ENCODE measurements at places on chromosomes 5 and 9.

DNA sequence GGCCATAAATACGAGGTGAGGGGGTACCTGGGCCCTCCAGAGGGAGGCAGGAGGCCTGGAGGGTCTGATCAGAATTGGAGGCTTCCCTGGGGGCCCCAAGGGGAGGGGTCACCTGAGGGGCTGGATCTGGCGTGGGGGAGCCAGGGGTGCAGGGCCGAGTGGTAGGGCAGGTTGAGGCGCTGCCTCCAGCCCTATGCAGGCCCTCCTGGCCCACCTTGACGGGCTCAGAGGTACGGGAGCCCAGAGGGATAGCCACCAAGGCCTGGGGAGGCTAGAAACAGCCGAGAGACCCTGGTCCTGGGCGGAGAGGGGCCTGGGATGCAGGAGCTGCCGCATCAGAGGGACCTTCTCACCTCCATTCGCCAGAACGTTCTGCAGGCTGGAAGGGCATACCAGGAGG is 24.3 kb downstream of the LHX3 start:
- DNase-seq = no peak

- DNase-seq = no peak
Measured at GRCh38 chr5:61617039-61617438, 285.0 kb downstream of the ZSWIM6 start.

DNA sequence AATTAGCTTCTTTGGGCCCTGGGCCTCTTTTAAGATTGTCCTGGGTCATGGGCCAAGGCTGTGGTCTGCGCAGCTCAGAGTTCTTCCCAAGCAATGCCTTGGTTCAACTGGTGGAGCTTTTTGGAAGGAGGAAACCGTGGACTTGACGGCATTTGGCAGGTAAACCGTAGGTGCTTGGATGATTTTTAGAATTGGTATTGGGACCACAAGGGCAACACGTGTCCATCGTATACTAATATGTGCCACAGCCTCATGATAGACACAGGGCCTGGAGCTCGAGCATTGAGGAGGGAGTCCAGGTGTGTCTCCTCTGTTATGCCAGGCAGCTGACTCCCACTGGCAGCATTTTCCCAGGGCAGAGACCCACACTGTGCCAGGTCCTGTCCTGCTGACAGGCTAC is 120.9 kb upstream of the PITX1 start:
- no peak for DNase-seq

DNA sequence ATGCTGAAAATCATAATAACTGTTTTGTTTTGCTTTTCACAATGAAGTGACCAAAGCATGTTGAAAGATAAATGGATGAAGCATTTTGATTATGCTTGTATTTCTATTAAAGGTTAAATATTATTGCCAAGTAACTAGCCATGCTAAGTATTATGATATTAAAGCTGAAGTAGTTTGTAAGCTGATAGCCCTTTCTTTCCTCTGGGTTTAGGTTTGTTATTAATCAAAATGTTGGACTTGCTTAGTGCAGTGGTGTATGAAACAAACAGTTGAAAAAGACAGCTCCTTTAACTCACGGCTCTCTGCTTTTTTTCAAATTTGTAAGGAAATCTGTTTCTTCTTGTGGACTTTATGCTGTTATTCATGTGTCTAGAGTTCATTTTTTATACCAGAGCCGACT is 246.0 kb downstream of the CWC27 start:
- DNase-seq = no peak

DNA sequence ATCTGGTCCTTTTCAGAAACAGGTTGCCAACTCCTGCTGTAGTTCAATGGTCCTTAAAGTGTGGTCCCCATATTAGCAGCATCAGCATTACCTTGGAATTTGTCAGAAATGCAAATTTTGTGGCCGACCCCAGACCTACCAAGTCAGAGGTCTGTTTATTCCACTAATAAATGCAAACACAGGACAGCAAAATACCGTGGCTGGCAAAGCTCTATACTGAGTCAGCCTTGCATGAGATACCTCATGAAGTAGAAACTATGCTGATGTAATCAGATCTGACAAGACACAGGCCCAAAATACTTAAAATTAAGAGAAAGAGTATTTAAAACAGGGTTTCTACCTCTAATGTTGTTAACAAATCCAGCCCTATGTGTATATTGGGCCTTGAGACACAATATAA is 3.0 kb downstream of the GOLM1 start:
- no peak for DNase-seq

- no peak for DNase-seq
Measured at GRCh38 chr5:68436686-68437520, 221.3 kb downstream of the PIK3R1 start.

- no peak for DNase-seq
Measured at GRCh38 chr5:94094793-94095441, 353.5 kb upstream of the POU5F2 start.

DNA sequence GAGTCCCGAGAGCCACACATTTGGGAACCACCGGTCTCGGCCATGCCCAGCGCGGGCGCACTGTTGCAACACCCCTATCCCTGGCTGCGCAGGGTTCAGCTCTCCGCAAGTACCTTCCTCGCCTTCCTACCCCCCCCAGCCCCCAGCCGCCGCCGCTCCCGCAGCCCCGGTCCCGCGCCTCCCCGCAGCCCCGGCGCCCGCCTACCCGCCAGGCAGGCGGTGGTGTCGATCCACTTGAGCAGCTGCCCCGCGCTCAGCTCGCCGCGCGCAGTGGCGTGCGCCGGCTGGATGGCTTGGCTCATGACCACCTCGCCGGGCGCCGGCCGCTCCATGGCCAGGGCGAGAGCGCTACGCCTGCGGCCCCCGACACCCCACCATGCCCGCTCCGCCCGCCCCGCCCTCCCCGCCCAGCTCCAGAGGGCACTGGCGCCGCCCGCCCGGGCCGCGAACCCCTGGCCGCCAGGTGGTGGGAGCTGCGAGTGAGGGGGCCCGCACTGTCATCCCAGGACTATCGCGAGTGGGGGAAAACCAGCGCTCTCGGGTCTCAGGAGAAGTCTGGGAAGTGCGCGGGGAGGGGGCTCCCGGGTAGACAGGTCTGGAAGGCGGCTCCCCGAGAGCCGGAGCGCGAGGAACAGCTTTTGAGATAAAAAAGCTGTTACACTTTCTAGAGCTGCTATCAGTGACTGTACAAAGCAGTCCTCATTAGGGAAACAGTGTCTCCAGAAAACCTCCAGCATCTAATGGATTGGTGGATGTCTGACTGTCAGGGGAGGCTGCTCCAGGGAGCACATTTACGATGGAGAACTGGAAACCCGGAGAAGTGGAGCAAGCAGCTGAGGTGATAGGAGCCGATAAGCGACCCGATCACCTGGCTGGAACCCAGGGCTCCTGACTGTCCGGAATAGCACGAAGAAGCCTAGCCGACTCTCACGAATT is at the start of gene ACOT12:
Gene ACOT12 (minus strand): TSS at position 352 of the 936 bp plus-strand sequence. CDS start 20 bp downstream, at position 332.
- DNase-seq = no peak

- no peak for DNase-seq
Measured at GRCh38 chr5:67267512-67268216, 71.1 kb upstream of the CD180 start.

DNA sequence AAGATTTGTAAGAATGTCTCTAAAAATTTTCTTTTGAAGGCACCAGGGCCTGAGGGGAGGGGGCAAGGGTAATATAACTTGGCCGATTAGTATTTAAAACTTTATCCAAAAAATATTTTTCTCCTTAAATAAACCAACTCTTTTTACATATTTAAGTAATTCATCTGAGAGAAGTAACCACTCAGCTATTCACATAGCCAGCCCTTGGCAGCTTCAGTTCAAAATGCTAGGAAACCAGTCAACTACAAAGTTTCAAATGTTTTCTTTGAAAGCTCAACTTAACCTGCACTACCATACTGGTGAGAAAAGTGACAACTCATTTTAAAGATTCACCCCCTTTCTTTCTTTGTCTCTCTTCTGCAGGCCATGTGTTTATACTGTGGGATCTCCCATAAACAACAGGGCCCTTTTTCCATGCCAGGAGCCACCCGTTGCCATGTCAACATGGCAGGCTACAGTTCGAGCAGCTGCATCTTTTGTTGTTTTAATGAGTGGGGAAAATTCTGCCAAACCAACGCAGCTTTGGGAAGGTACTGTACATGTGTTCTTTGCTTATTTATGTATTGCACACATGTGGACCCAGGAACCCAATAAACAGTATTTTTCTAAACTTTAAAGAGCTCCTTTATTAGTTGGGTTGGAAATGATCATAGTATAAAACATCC is 46.3 kb downstream of the AOPEP start:
- DNase-seq = no peak

DNA sequence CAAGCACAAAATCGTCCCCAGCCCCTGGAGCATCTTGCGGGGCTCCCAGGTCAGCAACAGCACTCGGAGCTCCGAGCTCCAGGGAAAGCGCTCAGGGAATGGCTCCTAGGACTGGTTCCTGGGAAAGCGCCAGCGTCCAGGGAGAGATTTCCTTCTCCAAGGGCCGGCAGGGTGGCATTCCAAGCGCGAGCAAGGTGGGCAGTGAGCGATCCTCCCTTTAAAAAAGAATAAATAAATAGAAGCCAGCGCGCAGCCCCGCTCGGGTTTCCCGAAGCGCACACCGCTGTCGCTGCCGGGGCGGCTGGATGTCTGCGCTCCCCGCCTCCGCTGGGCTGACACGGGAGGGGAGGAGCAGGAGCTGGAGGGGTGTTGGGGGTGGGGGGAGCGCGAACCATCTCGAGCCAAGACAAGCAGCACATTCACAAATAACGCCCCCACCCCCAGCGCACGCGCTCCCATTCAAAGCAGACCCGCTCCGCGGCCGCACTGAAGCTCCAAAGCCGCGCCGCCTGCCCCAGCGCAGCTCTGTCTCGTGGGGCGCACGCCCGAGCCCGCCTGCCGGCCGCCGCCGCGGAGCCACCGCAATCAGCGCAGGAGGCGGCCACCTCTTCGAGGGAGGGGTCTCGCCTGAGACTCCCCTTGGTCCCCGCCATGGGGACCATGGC is 327.4 kb downstream of the SH3GL2 start:
- no peak for DNase-seq

GRCh38 chr5:136232316-136232715 is 39.4 kb upstream of the SMIM32 start:
- DNase-seq = no peak

DNA sequence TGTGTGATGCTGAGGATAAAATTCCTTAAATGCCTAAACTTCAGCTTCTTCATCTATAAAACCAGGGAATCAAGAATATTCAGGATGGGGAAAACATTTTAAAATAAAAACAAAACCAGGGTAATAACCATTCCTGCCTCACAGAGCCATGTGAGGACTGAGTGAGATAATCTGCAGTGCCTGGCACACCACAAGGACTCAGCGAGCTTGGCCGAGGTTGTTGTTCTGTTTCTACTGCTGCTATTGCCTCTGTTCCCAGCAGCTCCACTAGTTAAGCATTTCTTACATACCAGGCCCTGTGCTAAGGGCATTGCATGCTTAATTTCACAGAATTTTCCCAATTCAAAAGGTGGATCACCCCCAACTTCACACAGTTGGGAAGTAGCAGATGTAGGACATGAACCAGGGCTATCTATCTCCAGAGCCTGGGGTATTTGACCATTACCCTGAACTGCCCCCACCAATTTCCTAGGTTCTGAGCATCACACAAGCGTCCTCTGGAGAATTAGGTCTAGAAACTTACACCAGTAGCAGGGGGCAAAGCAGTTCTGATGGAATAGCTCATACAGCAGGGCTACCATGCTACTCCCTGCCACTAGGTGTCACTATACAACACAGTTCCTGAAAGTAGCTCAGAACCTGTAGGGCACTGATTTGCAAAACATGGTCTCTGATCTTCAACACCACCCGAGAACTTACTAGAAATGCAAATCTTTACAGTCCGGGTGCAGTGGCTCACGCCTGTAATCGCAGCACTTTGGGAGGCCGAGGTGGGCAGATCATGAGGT is 74.3 kb downstream of the LRSAM1 start:
- no peak for DNase-seq

Measured in stimulated activated CD8-positive, alpha-beta memory T cell treated with anti-CD3 and anti-CD28 coated beads, Interleukin-2, amount 100 ng/mL, for 48 hours (primary cell).